ENCODE measurements at places on chromosomes 13 and 19.

DNA sequence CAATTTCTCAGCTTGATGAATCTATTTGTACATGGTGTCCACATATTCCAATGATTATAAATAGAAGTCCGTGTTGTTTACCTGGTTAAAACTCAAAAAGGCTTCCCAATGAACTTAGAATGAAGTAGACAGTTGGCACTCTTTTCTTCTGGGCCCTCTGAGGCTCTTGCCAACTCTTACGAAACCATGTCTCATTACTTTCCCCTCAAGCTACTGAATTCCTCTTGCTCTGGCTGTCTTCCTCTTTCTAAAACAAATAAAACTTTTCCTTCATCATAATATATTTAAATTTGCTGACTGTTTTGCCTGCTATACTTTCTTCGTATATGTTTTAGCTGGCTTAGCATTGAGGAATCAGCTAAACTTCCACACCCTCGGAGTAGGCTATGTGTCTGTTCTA lies 139.7 kb downstream of the SLITRK6 start:
- DNase-seq: no peak

GRCh38 chr19:10852098-10852800 lies 4.0 kb downstream of the C19orf38 start:
- no peak for DNase-seq

- no peak for DNase-seq
These were observed 60.7 kb downstream of the KLF2 start for GRCh38 chr19:16385296-16385695.

GRCh38 chr19:7722231-7722651 lies 9.7 kb downstream of the CLEC4G start:
- no peak for DNase-seq

DNA sequence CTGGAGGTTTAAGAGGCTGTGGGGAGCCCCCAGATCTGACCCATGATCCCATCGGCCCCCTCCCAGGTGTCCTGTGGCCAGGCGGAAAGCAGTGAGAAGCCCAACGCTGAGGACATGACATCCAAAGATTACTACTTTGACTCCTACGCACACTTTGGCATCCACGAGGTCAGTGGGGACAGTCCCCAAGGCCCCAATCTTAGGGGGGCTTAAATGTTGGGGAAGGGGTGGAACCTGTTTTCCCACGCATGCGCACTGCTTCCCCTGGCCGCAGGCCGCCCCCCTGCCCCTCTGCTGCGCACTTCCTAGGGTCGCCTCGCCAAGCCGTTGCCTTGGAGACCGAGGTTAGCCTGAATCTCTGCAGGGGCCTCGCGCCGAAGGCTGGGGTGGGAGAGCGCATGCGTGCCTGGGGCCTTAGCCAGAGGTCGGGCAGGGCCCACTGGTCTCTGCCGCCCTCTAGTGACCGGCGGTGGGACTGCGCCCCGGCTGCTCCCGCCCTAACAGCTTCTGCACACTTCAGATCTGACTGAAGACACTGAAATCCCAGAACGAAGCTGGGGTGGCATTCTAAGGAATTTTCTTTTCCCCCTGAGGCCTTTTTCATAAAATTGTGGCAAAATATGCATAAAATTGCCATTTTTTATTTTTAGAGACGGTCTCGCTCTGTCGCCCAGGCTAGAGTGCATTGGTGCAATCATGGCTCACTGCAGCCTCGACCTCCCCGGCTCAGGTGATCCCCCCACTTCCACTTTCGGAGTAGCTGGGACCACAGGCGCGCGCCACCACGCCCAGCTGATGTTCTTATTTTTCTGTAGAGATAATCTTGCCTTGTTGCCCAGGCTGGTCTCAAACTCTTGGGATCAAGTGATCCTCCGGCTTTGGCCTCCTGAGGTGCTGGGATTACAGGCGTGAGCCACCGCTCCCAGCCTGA lies 3.6 kb downstream of the PRMT1 start:
- DNase-seq: peak; percentile 76

DNA sequence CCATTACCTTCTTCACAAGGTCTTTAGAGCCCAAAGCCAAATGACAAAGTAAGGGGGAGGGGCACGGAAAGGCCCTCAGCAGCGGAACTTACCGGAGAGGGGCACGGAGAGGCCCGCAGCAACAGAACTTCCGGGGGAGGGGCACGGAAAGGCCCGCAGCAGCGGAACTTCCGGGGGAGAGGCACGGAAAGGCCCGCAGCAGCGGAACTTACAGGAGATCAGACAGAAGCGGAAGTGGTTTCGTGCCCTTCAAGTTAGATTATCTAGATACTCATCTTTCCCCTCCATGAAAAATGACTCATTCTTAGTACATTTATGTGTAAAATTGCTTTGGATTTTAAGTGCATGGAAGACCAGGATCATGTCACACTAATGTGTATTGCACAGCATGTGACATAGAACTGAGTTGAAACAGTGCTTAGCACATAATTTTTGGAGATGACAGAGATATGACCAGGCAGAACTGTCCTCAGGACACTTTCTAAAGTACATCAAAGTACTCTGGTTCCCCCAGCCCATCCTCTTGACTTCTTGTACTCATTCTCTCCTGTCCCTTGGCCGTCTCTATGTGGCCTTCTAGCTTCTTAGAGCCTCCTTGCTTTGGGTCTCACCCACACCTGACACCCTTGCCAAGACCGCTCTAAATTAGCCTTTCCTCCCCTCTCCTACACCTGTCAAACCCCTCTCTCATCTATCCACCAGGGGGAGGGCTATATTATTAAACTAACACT lies 25.7 kb upstream of the TPTE2 start:
- DNase-seq: no peak

- no peak for DNase-seq
These were observed 578.8 kb downstream of the DCT start for GRCh38 chr13:93900731-93901130.

DNA sequence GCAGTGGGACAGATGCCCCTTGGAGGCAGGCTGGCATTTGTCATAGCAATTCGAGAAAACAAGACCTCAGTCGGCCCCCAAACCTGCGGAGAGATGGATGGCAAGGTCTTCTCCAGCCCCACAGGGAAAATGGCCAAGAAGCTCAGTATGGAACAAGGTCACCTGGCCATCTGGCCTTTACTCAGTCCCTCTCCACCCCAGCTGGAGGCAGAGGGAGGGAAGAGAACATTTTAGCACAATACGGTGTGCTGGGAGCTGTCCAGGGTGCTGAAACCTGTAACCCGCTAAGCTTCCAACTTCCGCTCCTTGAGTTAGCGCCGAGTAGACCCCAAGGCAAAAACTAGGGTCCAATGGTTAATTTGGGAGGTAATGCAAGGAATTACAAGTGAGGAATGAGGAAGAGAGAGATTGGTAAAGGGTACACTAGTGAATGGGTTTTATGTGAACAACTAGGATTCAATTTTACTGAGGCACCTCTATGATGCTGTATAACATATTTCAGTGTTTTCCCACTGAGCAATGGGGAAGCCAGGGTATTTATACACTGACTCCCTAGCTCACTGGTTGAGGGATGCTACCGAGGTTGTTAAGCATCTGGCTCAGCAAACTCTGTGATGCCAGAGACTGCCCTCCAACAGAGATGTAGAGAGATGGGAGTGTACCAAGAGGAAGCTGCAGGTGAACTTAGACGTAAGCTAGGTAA lies 64.3 kb downstream of the CACNA1A start:
- no peak for DNase-seq

- no peak for DNase-seq
These were observed 1.6 kb downstream of the P2RY11 start for GRCh38 chr19:10112895-10113591.

- DNase-seq: no peak
These were observed 887 bp downstream of the CDADC1 start for GRCh38 chr13:49248622-49249002.

All from NCI-H1048 (cell line).